ENCODE measurements at places on chromosomes 7 and 10. TPM values are rescaled to one million over a fixed set of nuclear protein-coding genes. Genes with fewer than 3 reads are reported as not detected.

The ANKRD1 gene
- total RNA-seq = 0.52 TPM

- peak; percentile 81 for DNase-seq
Measured at GRCh38 chr7:23680414-23681405, 711 bp downstream of the FAM221A start.

The TMEM26 gene
- not detected for total RNA-seq

GRCh38 chr10:9038146-9038714, 983.7 kb downstream of the GATA3 start:
- DNase-seq = no peak

DNA sequence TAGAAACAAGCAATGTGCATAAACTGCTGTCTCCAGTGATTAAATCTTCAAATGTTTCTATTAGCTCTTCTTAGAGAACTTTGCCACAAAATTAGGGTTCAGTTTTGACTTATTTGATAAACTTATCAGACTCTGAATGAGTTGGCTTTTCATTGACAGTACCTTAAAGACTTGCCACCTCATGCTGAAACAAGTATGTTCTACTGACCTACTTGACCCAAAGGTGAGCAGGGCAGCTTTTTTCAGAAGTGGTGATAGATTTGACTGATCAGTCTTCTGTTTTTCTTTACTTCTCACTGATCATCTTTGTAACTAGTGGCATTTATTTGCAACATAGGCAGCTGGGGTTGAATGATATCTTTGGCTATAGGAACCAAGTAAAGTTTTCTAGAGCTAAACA, 7.8 kb downstream of the ZNF277 start:
- DNase-seq = no peak

GRCh38 chr10:107898392-107898791, 733.9 kb upstream of the SORCS1 start:
- DNase-seq = no peak

DNA sequence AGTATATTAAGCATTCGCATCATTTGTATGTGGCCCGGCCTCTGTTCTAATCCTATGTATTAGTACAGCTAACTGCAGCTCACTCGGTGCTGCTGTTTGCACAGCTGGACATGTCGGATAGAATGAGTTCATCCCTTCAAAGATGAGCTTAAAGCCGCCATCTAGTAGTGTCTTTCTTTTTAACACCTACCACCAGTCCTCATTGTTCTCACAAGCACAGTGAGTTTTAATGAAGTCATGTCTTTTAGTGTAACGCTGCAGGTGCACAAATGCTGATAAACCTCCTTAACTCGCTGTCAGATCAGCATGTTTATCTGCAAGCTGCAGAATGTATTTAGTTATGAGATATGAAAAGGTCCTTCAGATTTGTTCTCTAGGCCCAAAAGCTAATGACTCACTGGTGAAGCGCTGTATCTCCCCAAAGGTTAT, 247.5 kb downstream of the MTERF1 start:
- no peak for DNase-seq

- DNase-seq = peak; percentile 47
Measured at GRCh38 chr7:89623018-89623672, 531.1 kb upstream of the STEAP1 start.

The DNAJC1 gene
- total RNA-seq = 90.3 TPM

- peak; percentile 52 for DNase-seq
Measured at GRCh38 chr10:60901561-60902235, 42.3 kb downstream of the RHOBTB1 start.

DNA sequence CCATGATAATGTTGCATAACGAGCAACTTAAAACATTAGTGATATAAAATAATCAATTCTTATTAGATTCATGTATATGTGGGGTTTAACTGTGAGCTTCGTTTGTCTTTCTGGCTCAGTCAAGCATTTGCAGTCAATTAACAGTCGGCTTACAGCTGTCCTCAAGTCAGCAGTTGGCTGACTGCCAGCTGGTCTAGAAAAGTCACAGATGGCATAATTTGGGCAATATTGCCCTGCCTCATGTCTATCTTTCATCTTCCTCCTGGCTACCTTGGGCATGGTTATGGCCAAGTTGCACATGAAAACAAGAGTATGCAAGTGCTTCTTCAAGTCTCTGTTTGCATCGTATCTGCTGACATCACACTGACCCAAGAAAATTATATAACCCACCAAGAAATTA, 186.1 kb upstream of the ZWINT start:
- peak; percentile 15 for DNase-seq

- no peak for DNase-seq
Measured at GRCh38 chr7:81013083-81013817, 94.4 kb upstream of the SEMA3C start.

The CTAGE4 gene
- 19.1 TPM for total RNA-seq

The SLC26A3 gene
- total RNA-seq = not detected

DNA sequence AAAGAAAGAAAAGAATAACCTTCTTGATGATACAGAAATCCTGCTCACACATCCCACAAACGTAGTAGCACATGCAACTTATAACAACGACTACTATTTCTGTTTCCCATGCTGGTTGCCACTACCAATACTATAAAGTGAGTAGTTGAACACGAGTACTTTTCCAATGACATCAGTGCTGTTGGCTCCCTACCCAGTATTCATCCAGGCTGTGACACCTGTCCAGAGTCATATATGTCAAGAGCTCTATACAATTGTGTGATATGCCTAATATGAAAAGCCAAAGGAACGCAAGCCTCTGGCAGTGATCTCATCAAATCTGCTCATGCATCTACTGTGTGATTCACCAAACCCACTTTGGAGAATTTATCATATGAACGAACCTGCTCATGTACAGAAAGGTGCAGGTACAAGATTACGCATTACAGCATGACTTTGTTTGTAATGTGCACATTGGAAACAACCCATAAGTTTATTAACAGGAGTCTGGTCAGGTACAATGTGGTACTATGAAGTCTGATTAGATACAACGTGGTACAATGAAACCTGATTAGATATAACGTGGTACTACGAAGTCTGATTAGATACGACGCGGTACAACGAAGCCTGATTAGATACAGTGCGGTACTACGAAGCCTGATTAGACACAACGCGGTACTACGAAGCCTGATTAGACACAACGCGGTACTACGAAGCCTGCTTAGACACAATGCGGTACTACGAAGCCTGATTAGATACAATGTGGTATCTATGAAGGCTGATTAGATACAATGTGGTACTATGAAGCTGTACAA, 5.8 kb upstream of the ITIH5 start:
- DNase-seq = no peak

- DNase-seq = no peak
Measured at GRCh38 chr7:158613481-158613880, 25.9 kb upstream of the PTPRN2 start.

DNA sequence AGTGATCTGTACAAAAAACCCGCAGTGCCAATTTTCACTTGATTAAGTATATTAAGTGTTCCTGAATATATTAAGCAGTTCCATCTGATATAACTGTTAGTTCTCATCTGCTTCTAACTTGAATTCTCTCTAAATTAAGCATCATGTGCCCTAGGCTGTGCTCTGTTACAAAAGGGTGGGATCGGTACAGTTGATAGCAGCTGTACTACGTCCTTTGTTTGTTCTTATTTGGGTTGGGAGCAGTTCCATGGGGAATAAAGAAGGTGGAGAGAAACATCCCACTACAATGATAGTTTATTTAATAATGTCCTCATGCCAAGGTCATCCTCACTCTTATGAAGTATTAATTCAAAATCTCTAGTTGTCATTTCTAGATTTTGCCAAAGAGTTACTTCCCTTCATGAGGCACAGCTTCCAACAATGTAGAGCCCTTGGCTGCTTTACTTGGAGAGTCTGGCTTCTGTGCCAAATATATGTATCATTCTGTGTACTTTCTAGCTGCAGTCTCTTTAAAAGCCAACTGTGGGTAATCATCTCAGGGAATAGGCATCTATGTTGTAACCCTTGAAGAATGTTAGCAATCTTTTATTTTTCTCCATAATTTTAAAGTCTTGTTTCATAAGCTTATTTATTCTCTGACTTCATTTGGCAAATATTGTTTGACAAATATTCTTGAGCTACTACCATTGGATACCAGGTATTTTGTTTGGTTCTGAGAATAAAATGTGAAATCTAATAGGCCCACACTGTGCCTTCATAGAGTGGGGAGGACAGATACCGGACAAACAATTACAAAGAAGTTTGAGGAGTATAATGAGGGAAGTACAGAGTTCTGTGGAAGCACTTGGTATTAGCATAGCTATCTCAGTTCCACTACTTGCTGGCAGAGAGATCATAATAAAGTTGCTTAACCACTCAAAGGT, 22.4 kb upstream of the AHR start:
- DNase-seq = no peak

GRCh38 chr10:28949005-28950004, 272.0 kb downstream of the BAMBI start:
- DNase-seq = no peak
